NCI-H2081 treated with DMSO at 0.1 percent for 48 hours (cell line): ENCODE measurements at places on chromosomes 16 and 17.

- DNase-seq: no peak
Measured at GRCh38 chr17:6166492-6167179, 96.5 kb downstream of the WSCD1 start.

DNA sequence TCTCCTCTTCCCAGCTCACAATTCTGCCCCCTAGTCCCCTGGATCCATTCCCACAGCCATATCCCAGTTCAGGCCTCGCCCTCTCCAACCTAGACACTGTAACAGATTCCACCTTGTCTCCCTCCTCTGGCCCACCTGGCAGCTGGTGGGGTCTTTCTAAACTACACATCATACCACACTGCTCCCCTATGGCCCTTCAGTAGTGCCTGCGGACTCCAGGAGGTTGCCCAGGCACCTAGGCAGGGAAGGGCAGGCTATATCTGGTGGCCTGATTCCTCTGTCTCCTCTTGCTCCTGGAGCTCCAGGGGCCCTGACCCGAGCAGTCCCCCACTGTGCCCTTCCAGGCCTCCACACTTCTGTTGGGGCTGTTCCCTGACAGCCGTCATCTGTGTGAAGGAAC, 64.5 kb downstream of the SMPD3 start:
- DNase-seq: no peak

DNA sequence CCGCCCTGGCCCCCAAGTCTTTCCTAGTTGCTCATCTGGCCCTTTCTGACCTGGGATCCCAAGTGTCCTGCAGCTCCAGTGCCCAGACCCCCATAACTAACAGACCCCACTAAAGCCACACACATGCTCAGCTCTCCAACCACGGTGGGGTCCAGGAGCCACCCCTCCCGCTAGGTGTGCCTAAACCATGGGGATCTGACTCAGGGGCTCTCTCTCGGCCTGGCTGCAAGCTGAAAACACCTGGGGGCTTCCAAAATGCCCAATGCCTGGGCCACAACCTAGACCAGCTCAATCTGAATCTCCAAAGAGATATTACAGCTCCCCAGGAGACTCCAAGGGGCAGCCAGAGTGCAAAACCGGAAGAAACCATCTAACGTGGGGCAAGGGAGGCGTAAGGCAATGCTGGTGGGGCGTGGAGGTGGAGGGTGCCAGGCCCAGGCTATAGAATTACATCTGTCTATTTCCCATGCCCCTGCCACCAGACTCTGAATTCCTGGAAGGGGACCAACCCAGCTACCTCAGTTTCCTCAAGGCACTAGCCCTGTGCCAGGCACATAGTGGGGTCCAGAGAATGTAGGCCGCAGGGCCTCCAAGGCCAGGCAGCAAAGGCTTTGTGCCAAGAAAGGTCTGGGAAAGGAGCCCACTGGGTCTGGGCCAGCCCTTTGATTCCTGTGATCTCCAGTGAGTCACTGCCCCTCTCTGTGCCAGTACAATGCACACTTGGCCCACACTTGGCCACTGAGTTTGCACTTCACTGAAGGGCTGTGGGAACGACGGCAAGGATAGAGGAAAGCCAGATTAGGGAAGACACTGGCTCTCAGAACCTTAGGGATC, 3.3 kb downstream of the CD2BP2 start:
- no peak for DNase-seq

- DNase-seq: peak; percentile 45
Measured at GRCh38 chr17:76147211-76148014, 6.4 kb upstream of the FOXJ1 start.

GRCh38 chr17:76734080-76734840, 2.9 kb downstream of the SRSF2 start:
- no peak for DNase-seq

DNA sequence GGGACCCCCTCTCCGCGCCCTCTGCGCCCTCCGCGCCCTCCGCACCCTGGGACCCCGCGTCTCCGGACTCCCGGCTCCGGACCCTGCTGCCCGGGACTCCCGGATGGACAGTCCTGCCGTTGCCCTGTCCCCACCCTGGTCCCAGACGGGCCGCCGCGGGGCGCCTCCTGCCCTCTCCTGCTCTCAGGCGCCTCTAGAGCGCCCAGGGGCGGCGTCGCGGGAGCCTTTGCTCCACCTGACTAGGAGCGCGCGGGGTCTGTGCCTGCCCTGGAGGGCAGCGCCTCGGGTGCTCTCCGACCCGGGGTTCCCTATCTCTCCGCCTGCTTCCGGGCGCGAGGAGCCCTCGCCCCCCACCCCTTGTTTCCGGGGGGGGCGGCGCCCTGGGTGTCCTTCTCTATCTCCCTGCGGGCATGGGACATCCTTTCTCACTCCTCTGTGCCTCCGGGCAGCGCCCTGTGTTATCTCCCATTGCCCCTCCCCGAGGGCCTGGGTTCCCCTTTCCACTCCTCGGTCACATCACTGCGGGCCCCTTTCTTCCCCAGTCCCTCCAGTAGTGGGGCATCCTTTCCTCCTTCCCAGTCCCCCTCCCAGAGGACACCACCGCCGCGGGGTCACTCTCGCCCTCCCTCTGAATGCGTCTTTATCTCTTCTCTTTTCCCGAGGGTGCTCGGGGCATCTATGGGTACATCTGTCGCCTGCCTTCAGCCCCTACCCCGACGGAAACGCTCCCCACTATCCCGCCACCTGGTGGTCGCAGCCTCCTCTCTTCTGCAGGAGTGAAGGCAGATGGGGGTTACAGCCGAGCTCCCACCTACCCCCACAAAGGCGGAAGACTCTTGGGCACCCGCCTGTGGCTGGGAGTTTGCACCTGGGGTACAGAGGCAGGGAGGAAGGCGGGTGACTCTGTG, 875 bp downstream of the PRKCB start:
- no peak for DNase-seq
